Smooth muscle cell of bladder (primary cell): ENCODE measurements at places on chromosomes 3 and 15. TPM values are rescaled to one million over a fixed set of nuclear protein-coding genes. Genes with fewer than 3 reads are reported as not detected.

The TF gene
- 0.28 TPM in 2 replicates for total RNA-seq

The SNTN gene
- not detected in 2 replicates for total RNA-seq

The TIGIT gene
- total RNA-seq = not detected in 2 replicates

The SLC6A11 gene
- total RNA-seq = not detected in 2 replicates

The GOLGA6L22 gene
- not detected in 2 replicates for total RNA-seq

The GOLGA6A gene
- 0.14 TPM in 1 of 2 replicates, not detected in the other for total RNA-seq

The IL17RE gene
- 0.14 and 0.83 TPM in 2 replicates for total RNA-seq

The ZNF35 gene
- 9.5 and 11.0 TPM in 2 replicates for total RNA-seq

The CADPS gene
- total RNA-seq = 21.6 and 26.5 TPM in 2 replicates

The TMEM40 gene
- total RNA-seq = not detected in 2 replicates

The DOCK3 gene
- 0.09 and 0.14 TPM in 2 replicates for total RNA-seq

The DAZL gene
- not detected in 2 replicates for total RNA-seq

The TLR9 gene
- total RNA-seq = under 0.01 TPM in 1 of 2 replicates, not detected in the other

The NCKIPSD gene
- total RNA-seq = 9.1 and 9.2 TPM in 2 replicates

The GXYLT2 gene
- 34.8 and 36.1 TPM in 2 replicates for total RNA-seq

The TERC gene
- total RNA-seq = 37.7 and 59.6 TPM in 2 replicates

The TRPM1 gene
- not detected in 2 replicates for total RNA-seq

The TNIK gene
- 14.9 and 30.2 TPM in 2 replicates for total RNA-seq

The AGBL1 gene
- not detected in 2 replicates for total RNA-seq

The B2M gene
- total RNA-seq = 1,270 and 1,721 TPM in 2 replicates

The CCNL1 gene
- total RNA-seq = 120 and 173 TPM in 2 replicates

The BCL6 gene
- total RNA-seq = 16.8 and 30.1 TPM in 2 replicates

The CCR3 gene
- 0.09 TPM in 1 of 2 replicates, not detected in the other for total RNA-seq

The GMPS gene
- total RNA-seq = 19.3 and 29.1 TPM in 2 replicates

The RTP3 gene
- not detected in 2 replicates for total RNA-seq

The SMCO1 gene
- not detected in 2 replicates for total RNA-seq
